ENCODE measurements at places on chromosomes 3 and 15.
A peak's percentile ranks its signal among the peaks of the same experiment; 100 is the strongest.

- DNase-seq, result no peak
Observed at GRCh38 chr3:187230011-187230410, 32.7 kb downstream of the RTP1 start.

DNA sequence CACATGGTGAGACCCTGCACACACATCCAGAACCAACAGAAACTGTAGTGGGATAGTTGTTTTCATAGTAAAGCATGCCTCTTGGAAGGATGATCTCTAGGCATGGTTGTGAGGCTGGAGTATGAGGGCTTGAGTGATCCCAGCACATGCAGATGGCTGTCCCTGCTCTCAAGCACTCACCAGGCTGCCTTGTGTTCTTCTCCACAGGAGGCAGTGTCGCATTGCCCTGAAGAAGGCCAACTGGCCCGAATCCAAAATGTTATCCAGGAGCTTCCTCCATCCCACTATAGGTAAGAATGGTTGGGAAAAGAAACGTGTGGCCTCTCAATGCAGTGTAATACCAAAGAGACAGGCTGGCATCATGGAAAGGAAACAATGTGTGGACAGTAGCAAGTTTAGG is 82.7 kb downstream of the TMEM39A start:
- no peak for DNase-seq

DNA sequence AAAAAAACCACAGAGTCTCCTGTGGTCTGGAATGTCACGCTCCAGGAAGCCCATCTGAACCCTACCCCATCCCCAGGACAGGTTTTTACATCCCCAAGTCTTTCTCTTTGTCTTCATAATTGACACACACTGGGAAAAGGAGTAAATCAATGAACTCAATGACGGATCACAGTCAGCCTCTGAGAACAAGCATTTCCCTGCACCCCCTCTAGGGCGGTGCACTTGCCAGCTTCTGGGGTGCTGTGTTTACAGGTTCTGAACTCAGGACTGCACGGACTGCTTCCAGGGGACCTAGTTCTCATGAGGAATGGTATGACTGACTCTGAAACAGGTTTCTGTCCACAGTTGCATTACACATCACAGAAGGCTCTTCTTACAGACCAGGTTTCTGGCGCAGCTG is 81.1 kb downstream of the NUP210 start:
- no peak for DNase-seq

GRCh38 chr15:22240403-22240802 is 160.1 kb downstream of the OR4M2 start:
- DNase-seq, result no peak

- DNase-seq, result no peak
Observed at GRCh38 chr3:33543601-33544000, 103.4 kb upstream of the UBP1 start.

DNA sequence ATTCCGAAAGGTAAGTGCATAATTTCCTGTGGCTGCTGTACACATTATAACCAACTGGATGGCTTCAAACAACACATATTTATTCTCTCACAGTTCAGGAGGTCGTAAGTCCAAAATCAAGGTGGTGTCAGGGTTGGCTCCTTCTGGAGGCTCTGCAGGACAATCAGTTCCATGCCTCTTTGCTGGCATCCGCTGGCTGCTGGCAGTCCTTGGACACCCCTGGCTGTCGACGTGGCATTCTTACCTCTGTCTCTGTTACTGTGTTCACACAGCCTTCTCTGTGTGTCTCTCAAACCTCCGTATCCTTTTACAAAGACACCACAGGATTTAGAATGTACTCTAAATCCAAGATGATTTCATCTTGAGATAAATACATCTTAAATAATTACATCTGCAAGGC is 398.8 kb upstream of the ATP10A start:
- DNase-seq, result no peak

DNA sequence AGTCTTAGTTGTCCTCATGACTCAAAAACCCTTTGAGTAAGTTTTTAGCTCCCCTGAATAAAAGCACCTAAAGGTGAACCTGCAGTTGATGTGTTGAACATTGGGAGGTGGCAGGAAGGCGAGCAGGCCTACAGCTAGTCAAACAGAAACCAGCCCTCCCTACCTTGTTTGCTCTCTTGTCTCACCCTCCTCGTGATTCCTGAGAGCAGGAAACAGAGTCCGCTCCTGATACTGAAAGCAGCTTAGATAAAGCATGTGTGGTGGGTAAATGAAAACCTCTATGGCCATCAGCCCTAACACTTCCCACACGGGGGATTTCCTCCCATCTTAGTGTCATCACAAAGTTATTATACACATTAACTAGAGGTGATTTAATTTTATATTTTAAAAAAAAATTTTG is 21.8 kb upstream of the CLDN18 start:
- no peak for DNase-seq

DNA sequence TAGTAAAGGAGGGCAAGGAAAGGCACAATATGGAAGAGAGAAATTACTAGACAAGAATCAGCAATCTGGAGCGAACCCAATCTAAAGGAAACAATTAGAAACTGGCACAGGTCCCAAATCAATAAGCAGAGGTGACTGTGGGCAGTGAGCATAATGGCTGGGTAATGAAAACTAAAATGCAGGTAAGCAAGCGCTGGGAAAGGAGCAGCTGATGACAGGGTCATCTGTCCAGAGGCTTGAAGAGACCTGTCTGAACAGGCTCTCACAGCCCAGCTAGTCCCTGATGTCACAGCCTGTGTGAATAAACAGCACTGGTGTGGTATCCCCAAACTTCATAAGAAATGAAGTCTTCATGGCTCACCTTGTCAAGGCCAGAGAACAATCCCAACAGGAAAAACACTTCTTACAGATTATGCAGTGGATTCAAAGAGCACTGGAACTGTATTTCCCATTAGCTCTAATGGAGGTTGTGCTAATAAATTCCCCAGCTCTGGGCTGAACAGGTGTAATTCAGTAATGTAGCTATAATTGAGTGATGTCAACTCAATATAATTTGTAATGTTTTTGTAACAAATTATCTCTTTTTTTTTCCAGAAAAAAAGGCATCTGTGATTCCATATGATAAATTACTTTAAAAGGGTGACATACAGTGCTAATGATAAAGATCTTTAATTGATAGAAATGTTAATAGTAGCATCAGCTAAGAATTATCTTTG is 197.3 kb downstream of the FHIT start:
- DNase-seq, result no peak

GRCh38 chr3:39506863-39507262 is 39.4 kb downstream of the MOBP start:
- no peak for DNase-seq

GRCh38 chr15:33964665-33965040 is 3.6 kb upstream of the CHRM5 start:
- DNase-seq, result no peak

DNA sequence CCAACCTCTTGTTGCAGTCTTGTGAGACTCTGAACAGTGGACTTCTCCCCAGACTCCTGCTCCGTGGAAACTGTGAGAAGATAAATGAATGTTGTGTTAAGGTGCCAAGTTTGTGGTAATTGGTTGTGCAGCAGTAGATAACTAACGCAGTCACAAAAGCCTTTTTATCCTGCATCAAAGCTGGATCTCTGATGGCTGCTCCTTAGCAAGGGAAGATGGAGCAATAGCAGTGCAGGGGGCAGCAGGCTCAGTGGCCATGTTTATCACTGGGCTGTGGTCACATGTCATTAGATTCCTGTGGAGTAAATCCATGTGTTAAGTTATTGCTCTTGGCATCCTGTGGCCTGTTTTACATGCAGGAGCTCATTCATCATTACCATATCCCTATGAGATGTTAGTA is 13.5 kb downstream of the CMTM7 start:
- DNase-seq, result no peak

- no peak for DNase-seq
Observed at GRCh38 chr3:128443771-128444170, 22.9 kb downstream of the DNAJB8 start.

DNA sequence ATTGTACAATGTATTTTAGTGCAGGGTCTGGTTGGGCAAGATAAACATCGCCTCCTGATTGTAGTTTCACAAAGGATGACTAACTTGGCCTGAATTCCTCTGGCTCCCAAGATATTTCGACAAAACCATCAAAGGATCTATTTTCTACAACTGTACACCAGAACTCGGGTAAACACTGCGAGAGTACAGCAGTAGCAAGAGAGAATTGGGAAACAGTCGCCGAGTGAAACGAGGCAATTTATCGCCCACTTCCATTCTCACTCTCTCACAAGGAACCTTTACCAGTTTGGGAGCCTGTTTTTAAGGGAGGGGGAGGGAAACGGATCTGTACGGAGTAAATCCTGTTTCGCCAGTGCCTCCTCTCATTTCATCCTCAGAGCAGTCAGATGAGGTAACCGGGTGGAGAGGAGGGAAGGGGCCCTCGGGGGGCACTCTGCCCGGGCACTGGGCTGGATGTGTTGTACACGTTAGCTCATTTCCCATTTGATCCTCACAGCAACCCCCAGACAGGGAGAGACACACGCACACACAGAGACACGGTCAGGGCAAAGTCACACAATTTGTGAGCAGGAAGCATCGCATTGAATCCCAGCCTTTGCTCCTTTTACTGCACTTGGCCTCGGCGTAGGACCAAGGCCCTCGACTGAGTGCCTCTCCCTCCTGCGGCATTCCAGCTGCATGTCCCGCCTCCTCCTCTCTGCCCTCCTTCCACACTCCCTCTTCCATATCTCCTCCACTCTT is 120.1 kb downstream of the LIPC start:
- DNase-seq, result peak; percentile 55

- no peak for DNase-seq
Observed at GRCh38 chr3:127090218-127091160, 102.4 kb upstream of the PRR23E start.

- DNase-seq, result no peak
Observed at GRCh38 chr3:174120997-174121396, 723.5 kb downstream of the NLGN1 start.

DNA sequence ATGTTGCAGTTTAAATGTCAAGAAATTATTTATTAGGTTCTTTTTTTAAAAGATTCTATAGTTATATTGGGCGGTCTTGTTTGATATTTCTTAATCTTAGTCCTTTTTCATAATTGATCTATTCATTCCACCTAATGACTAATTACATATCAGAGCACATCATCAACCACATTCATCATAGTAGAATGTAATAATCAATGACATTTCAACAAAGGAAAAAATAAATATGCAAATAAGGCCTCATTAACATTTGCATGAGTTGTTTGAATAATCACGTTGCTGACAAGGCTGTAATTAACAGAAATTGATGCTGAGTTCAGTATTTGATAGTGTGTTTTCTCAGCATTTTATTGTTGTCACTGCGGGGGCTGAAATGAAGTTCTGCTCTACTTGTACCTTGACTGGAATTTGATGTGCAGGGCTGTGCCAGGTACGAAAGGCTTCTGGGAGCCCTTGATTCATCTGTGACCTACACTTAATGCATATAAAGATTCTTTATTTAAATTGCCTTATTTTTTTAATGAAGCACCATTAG is 215.7 kb downstream of the TCF12 start:
- DNase-seq, result no peak

DNA sequence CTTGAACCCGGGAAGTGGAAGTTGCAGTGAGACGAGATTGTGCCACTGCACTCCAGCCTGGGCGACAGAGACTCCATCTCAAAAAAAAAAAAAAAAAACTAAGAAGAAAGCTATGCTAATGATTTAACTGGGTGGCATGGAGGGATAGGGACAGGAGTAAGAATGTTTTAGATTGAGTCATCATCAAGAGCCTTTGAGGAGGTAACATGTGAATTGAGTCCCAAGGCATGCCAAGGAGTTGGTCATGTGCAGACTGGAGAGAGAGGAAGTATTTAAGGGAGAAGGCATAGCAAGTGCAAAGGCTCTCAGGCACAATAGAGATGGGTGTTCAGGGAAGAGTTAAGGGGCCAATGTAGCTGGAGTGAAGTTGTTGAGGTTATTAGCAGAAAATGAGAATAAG is 9.1 kb downstream of the BNC1 start:
- DNase-seq, result peak; percentile 17

GRCh38 chr3:116951610-116952009 is 242.0 kb downstream of the TUSC7 start:
- DNase-seq, result no peak

GRCh38 chr15:60531801-60532200 is 52.9 kb upstream of the ICE2 start:
- DNase-seq, result no peak

DNA sequence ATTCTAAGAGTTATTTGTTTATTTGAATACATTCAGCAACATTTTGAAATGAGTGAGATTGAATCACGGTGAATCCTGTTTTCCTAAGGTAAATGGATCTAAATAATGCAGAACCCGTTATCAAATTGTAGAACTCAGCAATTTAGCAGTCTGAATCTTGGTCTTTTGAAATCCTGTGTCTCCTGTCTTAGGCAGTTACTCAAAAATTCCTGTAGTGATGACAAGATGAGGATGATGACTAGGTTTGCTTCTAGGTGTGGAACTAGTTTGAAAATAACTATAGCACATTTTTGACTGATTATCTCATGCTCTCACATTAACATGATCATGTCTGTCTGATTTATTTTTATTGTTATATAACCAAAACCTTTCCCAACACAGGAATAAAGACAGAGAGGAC is 115.0 kb downstream of the RAP2B start:
- DNase-seq, result no peak

- DNase-seq, result no peak
Observed at GRCh38 chr3:184429786-184430185, 49.9 kb downstream of the CHRD start.

DNA sequence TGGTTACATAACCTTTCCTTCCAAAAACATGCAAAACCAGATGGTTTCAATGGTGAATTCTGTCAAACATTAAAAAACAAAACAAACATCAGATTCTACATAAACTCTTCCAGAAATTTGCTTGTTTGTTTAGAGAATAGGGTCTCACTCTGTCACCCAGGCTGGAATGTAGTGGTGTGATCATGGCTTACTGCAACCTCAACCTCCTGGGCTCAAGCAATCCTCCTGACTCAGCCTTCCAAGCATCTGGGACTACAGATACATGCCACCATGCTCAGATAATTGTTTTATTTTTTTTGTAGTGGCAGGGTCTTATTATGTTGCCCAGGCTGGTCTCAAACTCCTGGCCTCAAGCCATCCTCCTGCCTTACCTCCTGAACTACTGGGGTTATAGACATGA is 36.1 kb downstream of the FBXL2 start:
- no peak for DNase-seq

- no peak for DNase-seq
Observed at GRCh38 chr15:38486936-38487335, 33.0 kb downstream of the FAM98B start.

GRCh38 chr15:63420333-63420747 is 38.7 kb upstream of the CA12 start:
- peak; percentile 52 for DNase-seq

GRCh38 chr3:35200056-35200455 is 439.3 kb upstream of the ARPP21 start:
- peak; percentile 14 for DNase-seq

GRCh38 chr15:80604583-80605575 is 90.2 kb upstream of the ABHD17C start:
- peak; percentile 52 for DNase-seq

DNA sequence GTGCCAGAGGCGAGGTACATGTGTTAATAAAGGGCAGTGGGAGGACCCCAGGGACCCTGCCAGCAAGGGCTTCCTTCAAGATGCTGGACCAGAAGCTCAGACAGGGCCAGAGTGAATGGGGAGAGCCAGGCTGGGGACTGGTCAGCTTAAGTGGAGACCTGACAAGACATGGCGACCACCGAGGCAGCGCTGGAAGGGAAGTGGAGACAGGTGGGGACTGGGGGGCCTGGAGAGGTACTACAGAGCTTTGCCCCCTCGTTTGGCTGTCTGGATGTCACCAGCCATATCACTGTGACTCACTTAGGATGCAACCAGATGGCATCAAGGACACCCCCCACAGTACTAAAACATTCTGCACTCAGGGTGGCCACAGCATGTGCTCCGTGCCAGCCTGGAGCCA is 97.9 kb downstream of the ADCY5 start:
- DNase-seq, result no peak

All from mesendoderm (in vitro differentiated cells).